ENCODE measurements at places on chromosomes 16 and 17.

- no peak for DNase-seq
These were observed 91.1 kb downstream of the TNFRSF13B start for GRCh38 chr17:16880843-16881230.

- DNase-seq, result no peak
These were observed 19.2 kb downstream of the FLOT2 start for GRCh38 chr17:28878158-28878910.

GRCh38 chr17:77257596-77258458 is 117.1 kb downstream of the SEC14L1 start:
- DNase-seq, result no peak

- no peak for DNase-seq
These were observed 29.1 kb upstream of the RASD1 start for GRCh38 chr17:17525311-17525710.

DNA sequence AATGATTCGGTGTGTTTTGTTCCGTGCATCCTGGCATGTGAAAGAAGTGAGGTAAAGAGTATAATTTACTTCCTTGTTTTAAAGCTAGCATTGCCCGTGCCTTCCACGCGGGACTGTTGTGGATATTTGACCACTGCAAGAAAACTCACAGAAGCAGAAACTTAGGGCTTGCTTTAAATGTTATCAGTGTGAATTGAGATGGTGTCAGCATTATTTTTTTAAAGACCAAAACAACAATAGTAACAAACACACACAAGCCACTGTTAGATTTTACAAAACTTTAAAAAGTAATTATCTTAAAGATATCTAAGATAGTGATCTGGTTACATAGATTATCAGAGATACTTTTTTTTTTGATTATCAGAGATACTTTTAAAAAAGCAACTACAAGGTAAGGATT is 47.4 kb downstream of the WWOX start:
- no peak for DNase-seq

DNA sequence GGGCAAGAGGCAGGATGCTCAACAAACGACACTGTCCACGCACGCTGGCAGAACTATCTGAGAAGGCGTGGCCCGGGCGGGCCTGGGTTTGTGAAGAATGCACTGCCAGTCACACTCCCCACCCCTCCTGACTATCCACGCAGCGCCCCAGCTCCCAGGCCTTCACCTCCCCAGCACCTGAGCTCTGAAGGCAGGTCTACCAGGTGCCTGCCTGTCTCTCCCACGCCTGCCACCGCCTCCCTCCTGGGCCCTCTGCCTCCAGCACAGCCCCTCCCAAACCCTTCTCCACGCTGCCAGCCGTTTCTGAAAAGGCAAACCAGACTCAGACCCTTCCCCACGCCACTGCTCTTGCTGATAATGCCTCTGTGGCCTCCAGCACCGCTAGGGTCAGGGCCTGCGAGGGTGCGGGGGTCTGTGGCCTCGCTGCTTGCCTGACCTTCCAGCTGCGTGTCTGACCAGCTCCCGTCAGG is 11.6 kb downstream of the MYBBP1A start:
- DNase-seq, result no peak

GRCh38 chr16:5323284-5324141 is 225.9 kb upstream of the EEF2KMT start:
- DNase-seq, result no peak

GRCh38 chr17:50627782-50628601 is 6.7 kb upstream of the ABCC3 start:
- DNase-seq, result no peak

DNA sequence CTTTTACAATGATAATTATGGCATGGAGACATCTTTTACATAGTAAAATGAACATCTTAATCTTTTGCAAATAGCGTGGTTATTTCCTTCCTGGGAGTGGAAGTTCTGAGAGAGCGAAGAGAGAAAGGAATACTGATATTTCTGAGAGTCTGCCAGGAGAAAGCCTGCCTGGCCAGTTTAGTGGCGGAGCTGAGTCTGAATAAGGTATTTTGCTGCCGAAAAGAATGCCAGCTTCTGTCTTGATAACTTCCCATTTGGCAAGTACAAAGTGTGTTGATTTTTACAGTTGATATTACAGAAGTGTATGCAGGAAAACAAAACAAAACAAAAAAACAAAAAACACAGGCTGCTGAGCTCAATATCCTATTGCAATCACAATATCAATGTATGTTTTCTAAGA is 55.9 kb downstream of the KCNJ2 start:
- DNase-seq, result no peak

GRCh38 chr16:73289232-73289631 is 241.3 kb upstream of the ZFHX3 start:
- no peak for DNase-seq

- DNase-seq, result peak; percentile 41
These were observed 90.2 kb downstream of the MRM1 start for GRCh38 chr17:36691606-36692005.

DNA sequence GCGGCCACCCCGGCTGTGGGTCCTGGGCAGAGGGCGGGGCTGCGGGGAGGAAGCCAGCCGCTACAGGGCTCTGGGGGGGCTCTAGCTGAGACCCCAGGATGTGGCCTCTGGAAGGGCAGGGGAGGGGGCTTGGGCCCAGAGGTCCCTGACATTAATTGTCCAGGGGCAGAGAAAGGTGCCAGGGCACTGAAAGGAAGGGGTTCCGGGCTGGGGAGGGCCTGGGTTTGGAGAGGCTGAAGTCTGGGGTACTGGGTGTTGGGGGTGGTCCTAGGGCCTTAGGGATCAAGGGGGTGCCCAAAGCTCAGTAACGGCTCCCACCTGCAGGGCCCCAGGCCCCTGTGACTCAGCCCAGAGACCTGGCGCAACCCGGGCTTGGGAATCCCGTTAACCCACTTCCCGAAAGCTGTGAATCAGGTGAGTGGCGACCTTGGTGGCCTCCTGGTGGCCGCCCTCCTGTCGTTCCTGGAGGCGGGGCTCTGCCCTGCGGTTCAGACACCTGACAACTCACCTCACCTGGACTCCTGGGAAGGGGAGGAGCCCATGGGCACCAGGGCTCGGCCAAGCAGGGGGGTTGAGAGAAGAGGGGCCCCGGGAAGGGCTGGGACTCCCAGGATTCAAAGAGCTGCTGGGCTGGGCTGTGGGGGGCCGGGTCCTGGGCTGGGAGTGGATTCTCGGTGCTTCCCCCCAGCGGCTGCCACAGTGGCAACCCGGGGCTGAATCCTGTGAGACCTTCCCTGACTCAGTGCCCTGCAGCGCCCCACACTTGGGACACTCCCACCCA is 465 bp upstream of the PRSS22 start:
- DNase-seq, result peak; percentile 4

- DNase-seq, result no peak
These were observed 37.3 kb upstream of the ANKFY1 start for GRCh38 chr17:4301066-4301465.

DNA sequence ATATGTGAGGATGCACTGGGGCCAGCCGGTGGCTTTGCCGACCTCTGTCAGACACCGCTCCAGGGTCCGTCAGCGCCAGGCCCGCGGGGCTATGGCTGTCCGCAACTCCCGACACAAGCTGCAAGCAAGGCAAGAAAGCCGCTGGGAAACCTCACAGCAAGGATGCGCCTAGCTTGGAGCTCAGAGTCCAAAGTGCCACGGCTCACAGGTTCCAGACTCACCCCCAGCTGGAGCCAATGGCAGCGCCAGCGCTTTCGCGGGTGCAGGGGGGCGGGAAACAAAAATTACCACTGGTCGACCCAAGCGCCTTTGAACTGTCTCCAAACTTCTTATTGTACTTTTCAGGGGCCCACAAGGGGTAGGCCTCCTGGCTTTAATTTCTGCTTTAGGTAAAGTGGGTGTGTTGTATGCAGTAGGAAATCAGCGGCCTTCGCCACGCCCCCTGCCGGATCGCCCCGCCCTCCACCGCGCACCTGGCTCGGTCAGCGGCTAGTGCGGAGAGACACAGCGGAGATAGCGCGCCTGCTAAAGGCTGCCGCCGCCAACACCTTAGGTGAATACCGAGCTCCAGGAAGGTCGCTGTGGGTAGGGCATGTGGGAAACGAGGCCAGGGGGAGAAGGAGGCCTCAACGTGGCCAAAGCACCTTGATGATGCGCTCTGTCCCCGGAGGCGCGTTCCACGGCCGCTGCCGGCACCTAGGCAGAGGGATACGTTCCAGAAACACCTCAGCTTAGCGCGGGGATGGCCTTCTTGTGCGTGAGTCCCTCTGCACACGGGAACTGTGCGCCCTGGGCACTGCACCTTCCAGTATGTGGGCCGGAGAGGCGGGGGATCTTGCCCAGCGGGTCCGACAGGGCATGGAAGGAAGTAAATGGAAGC is 61.0 kb upstream of the RBL2 start:
- no peak for DNase-seq

DNA sequence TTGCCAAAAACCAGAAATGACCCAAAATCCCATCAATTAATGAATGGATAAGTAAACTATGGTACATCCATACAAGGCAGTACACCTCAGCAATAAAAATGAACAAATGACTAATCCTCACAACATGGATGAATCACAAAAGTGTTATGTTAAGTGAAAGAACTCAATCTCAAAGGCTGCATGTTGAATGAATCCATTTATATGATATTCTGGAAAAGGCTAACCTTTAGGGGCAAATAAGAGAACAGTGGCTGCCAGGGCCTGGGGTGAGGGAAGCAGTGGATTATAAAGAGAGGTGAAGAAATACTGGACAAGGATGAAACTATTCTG is 46.1 kb upstream of the MSI2 start:
- DNase-seq, result no peak

DNA sequence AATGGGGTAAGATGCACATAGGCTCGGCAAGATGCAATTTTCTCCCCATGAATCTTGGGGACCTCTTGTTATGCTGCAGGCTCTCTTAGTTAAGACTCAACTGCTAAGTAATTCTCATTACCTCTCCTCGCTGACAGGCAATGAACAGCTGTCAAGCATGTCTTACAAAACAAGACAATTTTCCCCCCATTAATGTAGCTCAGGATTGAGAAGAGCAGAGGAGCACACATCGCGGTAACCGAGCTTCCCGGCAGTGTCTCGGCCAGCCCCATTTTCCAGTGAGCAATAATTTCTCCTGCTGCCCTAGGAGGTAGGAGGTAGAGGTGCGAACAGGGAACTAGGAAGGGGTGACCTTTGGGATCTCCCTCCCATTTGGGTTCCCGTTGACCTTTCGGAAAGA is 272.1 kb downstream of the HAPSTR1 start:
- no peak for DNase-seq

DNA sequence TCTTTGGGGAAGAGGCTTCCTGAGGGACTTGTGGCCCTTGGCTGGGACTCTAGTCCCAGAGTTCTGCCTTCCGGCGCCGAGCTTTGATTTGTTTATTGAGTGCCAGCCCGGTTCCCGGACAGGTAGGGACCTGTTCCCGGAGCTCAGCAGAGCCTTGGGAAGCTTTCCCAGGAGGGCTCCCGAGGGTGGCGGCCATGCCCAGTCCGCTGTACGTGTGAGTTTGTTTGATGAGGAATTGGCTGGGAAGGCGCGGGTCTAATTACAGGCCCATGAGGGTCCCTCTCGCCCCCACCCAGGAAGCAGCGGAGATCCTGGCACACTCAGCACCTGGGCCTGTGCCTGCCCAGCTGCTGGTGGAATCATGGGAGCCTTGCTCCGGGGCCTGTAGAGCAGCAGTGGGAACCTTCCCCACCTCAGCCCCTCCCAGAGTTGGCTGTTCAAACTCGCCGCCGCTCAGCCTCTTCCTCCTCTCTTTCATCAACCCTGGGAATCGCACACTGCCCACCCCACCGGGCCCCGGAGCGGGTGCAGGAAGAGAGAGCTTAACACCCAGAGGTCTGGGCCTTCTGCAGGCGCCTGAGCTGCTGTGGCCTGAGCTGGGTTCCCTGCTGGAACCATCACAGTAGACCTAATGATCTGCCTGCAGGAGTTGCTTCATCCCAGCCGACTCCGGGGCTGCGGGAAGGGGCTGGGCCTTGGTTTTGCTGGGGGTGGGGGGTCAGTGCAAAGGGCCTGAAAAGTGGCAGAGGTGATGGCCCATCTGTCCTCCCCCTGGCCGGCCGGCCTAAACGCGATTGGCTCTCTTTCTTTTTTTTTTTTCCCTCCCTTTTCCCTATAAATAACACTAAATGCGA is 313.7 kb downstream of the SEC14L1 start:
- peak; percentile 52 for DNase-seq

GRCh38 chr17:29591146-29591736 is 1.7 kb upstream of the ANKRD13B start:
- peak; percentile 53 for DNase-seq

GRCh38 chr17:64147110-64148016 is 17.4 kb upstream of the ERN1 start:
- DNase-seq, result no peak

DNA sequence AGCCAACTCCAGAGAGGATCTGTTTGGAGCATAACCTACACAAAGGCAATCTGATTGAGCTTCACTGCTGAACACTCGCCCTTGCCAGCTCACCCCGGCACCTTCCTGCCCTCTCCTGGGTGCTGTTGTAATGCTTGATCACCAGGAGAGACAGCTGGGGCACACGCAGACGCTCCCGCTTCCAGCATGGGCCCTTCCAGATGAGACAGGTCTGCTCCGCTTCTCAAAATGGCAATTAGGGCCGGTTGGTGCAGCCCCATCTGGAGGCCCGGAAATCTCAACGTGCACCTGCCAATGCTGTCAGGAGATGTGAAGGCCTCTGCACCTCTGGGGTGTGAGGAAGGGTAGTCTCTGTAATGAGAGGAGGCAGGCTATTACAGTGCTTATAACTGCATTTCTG is 206.1 kb downstream of the ABCC12 start:
- no peak for DNase-seq

DNA sequence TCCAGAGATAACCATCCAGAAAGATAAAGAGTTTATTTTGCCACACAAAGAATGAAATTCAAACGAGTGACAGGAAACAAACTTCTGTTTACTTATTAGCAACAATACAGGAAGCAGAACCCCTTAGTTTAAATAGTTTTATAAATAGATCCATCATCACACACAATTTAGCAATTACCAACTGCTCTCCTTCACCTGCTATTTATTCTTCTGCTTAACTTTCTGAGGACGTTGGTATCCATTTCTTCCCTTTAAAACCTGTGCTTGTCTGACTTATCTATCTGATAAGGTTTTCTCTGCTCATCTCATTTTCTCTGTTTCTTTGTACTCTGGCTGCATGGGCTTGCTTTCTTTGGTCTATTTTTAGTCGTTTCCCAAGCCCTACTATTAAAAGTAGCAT is 4.3 kb upstream of the ADAMTS18 start:
- no peak for DNase-seq

GRCh38 chr17:47990962-47991731 is 20.2 kb downstream of the CDK5RAP3 start:
- no peak for DNase-seq

- peak; percentile 71 for DNase-seq
These were observed 22.2 kb upstream of the PEMT start for GRCh38 chr17:17613708-17614114.

- DNase-seq, result no peak
These were observed 25.7 kb downstream of the IRF8 start for GRCh38 chr16:85924675-85925074.

DNA sequence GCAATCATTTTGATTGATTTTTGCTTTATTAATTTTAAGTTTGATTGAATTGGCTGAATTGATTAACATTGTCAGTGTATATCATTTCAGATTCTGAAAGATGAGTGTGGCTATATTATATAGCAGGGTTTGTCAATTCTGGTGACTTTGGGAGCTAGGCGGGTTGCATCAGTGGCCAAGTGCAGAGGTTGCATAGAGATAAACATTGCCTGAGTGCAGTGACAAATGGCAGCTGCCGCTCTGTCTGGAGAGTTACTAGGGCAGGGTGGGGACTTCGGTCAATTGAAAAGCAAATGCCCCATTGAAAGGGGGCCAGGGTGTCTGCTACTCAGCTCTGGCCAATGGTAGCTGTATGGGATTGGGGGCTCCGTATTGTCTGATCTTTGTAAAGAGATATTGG is 12.7 kb downstream of the SYT17 start:
- DNase-seq, result no peak

- no peak for DNase-seq
These were observed 1046.9 kb upstream of the EEF2KMT start for GRCh38 chr16:6144463-6144862.

- DNase-seq, result peak; percentile 61
These were observed 291.9 kb upstream of the N4BP1 start for GRCh38 chr16:48901712-48902374.
